RPMI8226 (cell line): ENCODE measurements at places on chromosomes 1 and 21.

DNA sequence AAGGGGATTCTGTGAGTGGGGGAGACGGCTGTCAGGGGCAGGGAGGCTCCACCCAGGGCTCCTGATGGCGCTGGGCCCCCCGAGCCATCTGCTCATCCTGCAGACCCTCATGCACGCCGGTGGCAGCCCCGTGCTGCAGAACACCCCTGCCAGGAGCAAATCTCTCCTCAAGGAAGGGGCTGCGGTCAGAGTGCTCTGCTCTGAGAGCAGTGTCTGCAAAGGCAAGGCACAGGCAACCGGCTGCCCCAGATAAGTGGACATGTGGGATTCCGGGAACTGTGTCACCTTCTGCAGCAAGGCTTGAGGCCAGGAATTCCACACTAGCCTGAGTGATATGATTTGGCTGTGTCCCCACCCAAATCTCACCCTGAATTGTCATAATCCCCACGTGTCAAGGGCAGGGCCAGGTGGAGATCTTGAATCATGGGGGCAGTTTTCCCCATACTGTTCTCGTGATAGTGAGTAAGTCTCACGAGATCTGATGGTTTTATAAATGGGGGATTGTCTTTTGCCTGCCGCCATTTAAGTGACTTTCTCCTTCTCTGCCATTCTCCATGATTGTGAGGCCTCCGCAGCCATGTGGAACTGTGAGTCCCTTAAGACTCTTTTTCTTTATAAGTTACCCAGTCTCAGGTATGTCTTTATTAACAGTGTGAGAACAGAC lies 101.0 kb downstream of the PDE9A start:
- no peak for DNase-seq

- no peak for DNase-seq
Measured at GRCh38 chr1:204123376-204123775, 28.5 kb downstream of the ETNK2 start.

- DNase-seq, result no peak
Measured at GRCh38 chr1:58911841-58912499, 128.1 kb upstream of the JUN start.

- DNase-seq, result no peak
Measured at GRCh38 chr21:24424776-24425175, 1182.5 kb downstream of the MRPL39 start.

DNA sequence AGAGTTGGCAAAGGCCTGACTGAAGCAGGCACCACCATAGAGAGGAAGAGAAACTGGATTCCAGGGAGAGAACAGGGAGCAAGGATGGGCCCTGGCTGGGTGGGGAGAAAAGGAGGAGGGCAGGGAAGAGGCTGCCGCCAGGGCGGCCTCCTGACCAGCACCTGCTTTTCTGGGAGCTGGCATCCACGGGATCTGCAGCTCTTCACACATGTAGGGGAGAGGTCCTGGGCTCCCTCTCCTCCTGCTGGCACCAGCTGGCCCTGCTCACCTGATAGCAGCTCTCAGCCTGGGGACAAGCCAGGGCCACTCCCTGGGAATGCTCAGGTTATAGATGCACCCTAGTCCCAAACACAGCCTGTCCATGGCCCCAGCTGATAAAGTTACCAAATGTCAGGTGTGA lies 39.9 kb downstream of the TEX35 start:
- no peak for DNase-seq
